ENCODE measurements at places on chromosomes 3 and 15. TPM values are rescaled to one million over a fixed set of nuclear protein-coding genes. Genes with fewer than 3 reads are reported as not detected.

DNA sequence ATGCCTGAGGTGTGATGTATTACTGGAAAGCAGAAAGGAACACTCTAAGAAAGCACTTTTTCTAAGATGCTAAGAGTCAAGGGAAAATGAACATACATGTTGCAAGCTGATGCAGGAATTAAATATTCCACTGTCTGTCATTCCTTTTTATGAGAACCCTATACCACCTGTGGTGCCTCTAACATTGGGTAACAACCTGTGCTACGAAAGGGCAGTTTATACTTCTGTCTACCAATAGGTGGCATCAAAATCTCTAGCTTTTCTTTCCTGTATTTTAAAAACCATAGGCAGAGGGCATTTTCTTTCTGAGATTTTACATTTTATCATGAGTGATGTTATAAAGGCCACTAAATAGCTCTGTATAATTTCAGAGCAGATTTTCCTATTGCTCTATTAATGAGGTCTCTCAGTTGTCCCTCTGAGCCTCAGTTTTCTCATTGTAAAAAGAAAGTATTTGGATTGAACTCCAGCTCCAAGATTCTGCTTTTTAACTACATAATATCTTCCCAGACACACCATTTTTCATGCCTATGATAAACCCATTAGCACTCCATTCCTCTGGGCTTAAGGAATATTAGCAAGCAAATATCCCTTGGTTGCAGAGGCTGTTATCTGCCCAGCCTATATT, 3.5 kb upstream of the CPNE4 start:
- no peak for DNase-seq

DNA sequence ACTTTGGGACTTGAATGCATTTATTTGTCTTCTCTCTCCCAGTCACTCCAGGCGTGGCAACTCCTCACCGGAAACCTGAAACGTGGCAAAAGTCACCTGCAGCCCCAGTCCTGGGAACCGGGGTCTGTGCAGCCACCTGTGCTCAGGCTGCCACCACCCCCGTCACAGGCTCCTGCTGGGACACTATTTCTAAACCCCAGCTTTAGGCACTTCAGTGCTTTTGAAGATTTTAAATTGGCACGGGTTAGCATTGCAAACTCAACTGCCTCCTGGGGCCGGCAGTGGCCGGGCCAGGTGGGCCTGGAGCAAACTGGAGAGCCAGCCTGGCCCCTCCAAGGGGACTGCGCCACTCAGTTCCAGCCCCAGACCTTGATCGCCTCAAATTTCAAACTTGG, 146.7 kb upstream of the IQSEC1 start:
- DNase-seq = no peak

DNA sequence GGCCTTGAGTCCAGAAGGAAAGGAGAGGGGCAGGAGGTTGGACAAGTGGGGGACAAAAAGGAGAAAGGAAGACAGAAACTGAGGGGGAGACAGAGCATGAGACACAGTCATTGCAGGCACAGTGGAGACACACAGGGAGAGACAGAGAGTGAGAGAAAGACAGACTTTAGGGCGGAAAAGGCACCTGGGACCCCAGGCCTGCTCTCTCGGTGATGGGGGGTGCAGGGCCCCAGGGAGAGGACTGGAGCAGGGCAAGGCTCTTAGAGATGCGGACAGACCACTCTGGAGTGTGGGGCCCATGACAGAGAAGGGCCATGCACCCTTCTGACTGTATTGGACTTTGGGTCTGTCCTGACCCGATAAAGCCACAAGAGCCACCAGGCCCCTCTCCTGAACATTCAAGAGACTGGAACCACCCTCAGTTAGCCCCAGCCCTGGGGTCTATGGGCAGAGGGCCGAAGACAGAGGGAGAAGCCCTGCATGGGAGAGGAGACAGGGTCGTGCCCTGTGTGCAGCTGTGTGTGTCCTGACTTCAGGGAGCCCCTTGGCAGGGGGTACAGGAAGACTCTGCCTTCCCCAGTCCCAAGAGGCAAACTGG, 12.5 kb downstream of the PLCD1 start:
- no peak for DNase-seq

DNA sequence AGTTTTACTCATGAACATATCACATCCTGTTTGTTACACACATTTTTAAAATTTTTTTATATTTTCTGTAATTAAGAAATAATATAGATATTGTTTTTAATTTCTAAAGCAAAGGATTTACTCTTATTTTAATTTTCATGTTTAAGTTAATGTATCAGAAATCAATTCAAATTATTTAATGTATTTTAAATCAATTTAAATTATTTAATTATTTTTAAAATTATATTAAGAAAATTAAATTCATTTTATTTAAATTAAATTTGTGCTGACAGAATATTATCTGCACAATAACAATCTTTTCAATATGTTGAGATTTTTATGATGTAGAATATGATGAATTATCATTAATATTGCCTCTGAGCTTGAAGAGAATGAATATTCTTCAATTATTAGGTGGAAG, 681.2 kb upstream of the ALCAM start:
- no peak for DNase-seq

DNA sequence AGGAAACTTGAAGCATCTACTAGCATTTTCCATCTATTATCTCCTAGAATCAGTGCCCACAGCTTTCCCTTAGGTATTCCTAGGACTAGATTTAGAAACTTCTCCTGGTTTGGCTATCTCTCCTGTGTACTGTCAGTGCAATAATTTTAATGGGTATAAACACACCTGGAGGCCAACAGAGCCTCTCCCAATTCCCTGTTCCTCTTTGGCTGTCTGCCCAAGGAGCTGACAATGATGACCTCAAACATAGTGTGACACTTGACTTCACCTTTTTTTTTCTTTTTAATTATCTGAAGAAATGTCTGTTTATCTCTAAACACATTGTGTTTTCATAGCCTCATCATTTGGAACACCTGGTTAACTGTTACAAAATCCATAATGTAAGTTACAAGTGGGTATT, 754.5 kb upstream of the ALCAM start:
- DNase-seq = no peak

DNA sequence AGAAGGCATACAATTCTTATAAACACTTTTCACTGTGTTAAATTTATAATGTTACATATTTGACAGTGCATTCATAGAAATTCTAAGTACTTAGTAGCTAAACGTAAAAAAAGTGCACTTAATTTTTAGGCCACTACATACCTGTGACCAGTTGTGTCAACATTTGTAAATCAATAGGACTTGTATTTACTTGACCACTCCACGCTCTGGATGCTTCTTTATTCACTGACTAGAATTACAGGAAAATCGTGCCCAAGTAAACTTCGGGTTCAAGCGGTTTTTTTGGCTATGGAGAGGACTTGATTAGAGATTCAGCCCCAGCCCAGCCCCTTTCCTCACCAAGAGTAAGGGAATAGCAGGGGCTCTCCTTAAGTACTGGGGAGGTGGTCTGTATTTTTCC, 21.8 kb downstream of the WDR53 start:
- no peak for DNase-seq

Gene SLC49A4
- 13.4 TPM for total RNA-seq

GRCh38 chr15:94412979-94413746, 181.8 kb downstream of the MCTP2 start:
- no peak for DNase-seq

Gene COL7A1
- total RNA-seq = 6.7 TPM

Gene GOLGA8S
- 0.52 TPM for total RNA-seq

Data from aorta (tissue), 5 donors.